ENCODE measurements at places on chromosomes 3 and 15.

- DNase-seq = no peak
Observed at GRCh38 chr3:111087924-111088469, 16.4 kb downstream of the NECTIN3 start.

- no peak for DNase-seq
Observed at GRCh38 chr3:195010551-195011100, 260.3 kb downstream of the XXYLT1 start.

DNA sequence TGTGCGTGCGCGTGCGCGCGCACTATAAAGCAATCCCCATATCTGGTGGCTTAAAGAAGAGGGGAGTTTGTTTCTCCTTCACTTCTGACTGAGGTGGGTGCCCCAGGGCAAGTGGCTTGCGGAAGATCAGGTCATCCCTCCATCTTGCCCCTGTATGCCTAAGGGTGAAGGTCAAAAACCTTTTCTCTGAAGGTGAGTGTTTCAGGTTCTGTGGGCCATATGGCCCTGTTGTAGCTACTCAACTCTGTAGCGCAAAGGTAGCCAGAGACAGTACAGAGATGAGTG, 5.5 kb downstream of the ABTB1 start:
- DNase-seq = no peak

- DNase-seq = no peak
Observed at GRCh38 chr3:16893618-16894200, 9.0 kb downstream of the PLCL2 start.

DNA sequence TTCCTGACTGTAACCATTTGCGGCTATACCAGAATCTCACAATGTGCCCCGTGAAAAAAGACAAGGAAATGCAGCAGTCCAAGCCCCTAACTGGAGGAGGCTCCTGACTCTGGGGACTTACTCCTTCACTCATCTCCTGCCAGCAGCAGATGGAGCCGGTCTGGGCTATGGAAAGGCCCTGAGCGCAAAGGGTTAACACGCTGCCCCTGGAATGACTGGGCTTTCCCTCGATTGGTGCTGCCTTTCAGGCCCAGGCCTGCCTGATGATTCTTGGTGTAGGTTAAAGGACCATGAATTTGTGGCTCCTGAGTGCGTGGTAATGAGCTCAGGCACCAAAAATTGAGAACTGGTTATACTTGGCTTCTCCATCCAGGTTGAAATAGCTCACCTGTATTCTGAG, 42.3 kb upstream of the GALNT15 start:
- DNase-seq = no peak

DNA sequence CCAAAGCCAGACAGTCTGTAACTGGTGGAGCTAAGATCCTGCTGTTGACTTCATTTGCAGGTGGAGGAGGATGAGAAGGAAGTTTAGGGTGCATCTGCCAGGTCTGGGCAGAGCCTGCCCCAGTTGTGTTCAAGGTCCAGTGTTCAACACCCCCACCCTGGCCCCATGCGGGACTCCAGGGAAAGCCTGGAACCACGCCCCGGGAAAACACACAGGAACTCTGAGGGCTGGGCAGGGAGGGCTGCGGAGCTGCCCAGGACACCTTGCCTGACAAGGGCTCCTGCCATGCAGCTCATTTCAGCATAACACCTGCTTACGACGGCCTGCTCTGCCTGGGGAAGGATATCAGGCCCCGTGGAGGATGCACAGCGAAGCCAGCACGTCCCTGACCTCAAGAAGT, 286.3 kb downstream of the XXYLT1 start:
- no peak for DNase-seq
